Putamen (tissue), 1 donor: ENCODE measurements at places on chromosomes 7 and 10.

DNA sequence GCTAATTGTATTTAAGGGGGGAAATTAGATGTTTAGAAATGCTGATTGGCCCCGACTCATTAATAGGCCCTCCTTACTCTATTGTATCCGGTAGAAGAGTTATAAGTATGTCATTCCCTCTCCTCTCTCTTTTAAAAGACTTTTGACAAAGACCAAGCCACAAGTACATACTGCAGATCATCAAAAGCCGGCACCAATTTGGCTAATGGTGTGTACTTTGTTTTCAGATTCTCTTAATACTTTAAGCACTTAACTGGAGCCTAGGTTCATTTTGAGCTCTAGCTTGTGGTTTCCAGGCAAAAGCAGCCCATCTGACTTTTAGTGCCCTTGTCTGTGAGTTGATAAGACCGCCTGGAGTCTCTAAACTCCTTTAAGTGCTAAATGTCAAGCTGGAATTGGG lies 210.0 kb upstream of the LYZL1 start:
- no peak for DNase-seq

DNA sequence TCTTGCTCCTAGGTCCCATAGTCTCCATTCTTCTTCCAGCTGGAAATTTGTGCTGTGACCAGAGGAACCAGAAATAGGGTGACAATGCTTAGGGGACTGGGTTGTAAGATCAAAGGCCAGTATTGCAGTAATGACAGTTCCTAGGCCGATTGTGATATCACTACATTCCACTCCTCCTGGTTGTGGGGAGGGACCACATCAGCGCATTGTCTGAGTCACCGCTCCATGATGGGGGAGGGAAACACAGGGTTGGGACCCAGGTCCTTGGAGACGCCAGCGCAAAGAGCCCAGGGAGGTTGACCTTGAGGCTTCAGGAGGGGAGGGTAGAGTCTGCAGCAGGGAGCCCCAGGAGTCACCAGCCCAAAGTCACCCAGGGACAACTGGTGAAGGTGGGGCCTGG lies 20.8 kb upstream of the GGCT start:
- DNase-seq = no peak

DNA sequence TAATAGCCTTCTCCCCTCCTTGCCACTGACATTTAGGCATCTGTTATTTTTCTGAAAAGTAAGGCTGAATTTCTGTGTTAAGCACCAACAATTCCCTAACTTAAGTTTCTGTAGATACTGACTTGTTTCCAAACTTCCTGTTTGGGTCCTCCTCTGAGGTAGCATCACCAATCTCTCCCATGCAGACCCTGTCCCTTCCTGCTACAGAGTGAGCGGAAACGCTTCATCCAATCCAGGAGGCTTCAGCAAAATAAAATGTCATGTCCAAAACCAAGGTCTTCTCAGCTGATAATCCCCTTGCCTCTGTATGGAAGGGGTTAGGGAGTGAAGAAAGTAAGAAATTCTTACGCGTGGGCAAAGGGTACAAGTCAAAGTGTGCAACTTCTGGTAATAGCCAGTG lies 29.9 kb downstream of the XPNPEP1 start:
- DNase-seq = no peak

GRCh38 chr7:141754939-141755338 lies 9.0 kb upstream of the TAS2R3 start:
- DNase-seq = no peak

- DNase-seq = no peak
These were observed 582 bp downstream of the TPST1 start for GRCh38 chr7:66205741-66206090.

- DNase-seq = no peak
These were observed 417.6 kb downstream of the SORCS1 start for GRCh38 chr10:106746868-106747267.

DNA sequence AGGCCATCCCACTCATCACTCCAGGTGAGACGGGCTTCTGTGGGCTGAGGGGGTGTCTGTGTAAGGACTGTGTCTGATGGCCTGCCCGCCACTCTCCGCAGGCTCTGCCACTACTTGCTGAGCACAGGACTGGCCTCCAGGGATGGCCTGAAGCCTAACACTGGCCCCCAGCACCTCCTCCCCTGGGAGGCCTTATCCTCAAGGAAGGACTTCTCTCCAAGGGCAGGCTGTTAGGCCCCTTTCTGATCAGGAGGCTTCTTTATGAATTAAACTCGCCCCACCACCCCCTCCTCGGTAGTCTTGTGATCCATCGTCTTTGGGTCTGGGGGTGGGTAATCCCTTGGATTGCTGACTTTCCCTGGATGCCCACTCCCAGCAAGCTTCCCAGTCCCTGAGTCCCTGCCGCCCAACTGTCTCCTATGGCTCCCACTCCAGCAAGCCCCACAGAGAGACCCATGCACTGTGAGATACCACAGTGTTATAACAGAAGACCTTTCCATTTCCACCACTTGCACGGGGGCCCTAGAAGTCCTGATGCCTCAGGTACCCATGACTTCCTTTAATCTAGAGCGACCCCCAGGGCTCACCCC lies 4.7 kb downstream of the FXYD4 start:
- no peak for DNase-seq

DNA sequence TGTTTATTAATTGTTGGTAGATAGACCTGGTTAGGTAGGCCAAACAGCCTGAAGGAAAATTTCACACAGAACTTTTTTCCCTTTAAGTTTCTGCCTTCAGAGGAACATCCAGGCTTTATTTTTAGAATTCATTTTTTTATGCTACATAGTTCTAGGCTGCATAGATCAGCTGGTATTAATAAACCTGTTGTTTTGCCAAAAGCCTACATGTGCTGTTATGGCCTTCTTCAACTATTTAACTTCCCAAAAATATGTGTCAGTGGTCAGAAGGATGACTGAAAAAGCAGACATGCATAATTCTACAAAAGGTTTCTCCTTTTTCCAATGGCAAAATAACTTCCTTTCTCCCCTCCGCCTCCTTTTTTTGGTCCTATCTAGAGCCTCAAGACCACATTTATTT lies 303.0 kb upstream of the DKK1 start:
- DNase-seq = no peak

GRCh38 chr10:124289851-124290795 lies 128.6 kb downstream of the OAT start:
- no peak for DNase-seq

GRCh38 chr7:17863095-17863808 lies 77.0 kb downstream of the SNX13 start:
- DNase-seq = no peak

DNA sequence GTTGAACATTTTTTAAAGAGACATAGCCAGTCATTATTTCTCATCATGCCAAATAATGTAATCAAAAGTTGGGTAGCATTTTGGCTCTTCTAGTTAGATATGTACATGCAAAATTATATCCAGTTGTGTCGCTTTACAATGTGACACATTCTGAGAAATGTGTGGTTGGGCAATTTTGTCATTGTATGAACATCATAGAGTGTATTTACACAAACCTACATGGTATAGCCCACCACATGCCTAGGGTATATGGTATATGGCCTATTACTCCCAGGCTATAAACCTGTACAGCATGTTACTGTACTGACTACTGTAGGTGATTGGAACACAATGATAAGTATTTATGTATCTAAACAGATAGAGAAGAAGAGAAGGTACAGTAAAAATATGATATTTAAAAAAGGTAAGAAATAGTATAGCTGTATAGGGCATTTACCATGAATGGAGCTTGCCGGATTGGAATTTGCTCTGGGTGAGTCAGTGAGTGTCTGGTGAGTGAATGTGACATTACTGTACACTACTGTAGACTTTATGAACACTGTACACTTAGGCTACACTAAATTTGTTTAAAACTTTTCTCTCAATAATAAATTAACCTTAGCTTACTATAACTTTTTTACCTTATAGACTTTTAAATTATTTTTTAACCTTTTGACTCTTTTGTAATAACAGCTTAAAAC lies 16.5 kb downstream of the ZNF365 start:
- DNase-seq = no peak
